ENCODE measurements at places on chromosomes 6 and 20. TPM values are rescaled to one million over a fixed set of nuclear protein-coding genes. Genes with fewer than 3 reads are reported as not detected.

SPATS1 gene
- not detected for total RNA-seq

GPANK1 gene
- total RNA-seq, result 12.0 TPM

DNA sequence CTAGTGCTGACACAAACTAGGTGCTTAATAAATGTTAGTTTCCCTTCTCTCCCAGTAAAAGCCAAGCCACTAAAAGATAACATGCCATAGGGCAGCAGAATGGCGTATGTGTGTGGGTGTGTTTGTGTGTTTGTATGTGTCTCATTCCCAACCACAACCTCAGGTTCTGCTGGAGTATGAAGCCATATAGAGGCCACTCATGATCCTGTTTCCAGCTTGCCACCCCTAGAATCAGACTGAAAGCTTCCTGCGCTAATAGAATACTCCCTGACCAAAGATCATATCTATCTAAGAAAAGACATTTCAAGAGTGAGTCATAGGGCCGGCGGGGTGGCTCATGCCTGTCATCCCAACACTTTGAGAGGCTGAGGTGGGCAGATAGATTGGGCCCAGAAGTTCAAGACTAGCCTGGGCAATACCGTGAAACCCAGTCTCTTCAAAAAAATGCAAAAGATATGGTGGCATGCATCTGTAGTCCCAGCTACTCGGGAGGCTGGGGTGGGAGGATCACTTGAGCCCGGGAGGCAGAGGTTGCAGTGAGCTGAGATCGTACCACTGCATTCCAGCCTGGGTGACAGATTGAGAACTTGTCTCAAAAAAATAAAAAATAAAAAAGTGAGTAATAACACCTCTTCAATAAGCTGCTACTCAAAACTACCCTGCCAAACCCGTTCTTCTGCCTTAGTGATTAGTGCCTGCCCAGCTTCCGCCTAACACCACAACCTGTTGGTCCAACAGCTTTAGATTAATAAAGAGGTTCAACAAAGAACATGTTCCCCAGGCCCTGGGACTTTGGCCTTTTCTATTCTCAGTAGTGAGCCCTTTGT lies 11.8 kb upstream of the SNRPC start:
- no peaks in the 10 kb centered on the region for H3K36me3 ChIP-seq
- no peak overlapping the region for H3K4me3 ChIP-seq
- no peaks in the 10 kb centered on the region for H3K27me3 ChIP-seq
- H3K27ac ChIP-seq, result no peak overlapping the region
- H3K4me1 ChIP-seq, result no peaks in the 10 kb centered on the region

DNA sequence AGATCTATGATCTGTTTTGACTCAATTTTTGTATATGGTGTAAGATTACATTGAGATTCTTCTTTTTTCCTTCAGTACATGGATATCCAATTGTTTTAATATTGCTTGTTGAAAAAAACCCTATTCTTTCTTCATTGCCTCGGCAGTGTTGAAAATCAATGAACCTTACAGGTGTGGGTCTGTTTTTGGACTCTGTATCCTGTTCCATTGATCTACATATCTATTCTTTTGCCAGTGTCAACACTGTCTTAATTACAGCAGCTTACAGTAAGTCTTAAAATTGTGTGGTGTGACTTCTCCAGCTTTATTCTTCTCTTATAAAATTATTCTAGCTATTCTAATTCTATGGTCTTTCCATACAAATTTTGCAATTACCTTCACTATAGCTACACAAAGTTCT lies 81.8 kb upstream of the KCNK16 start:
- no peak for DNase-seq
- H3K36me3 ChIP-seq, result no peaks in the 10 kb centered on the region
- no peak overlapping the region for H3K4me3 ChIP-seq
- H3K27me3 ChIP-seq, result no peaks in the 10 kb centered on the region

GRCh38 chr6:116018976-116019375 lies 41.7 kb downstream of the FRK start:
- H3K27ac ChIP-seq, result no peak overlapping the region
- no peak overlapping the region for H3K4me3 ChIP-seq
- peaks cover 5% of the 10 kb centered on the region for H3K27me3 ChIP-seq
- H3K4me1 ChIP-seq, result peaks cover 14% of the 10 kb centered on the region
- DNase-seq, result no peak

RSPO3 gene
- 0.21 TPM for total RNA-seq

DNA sequence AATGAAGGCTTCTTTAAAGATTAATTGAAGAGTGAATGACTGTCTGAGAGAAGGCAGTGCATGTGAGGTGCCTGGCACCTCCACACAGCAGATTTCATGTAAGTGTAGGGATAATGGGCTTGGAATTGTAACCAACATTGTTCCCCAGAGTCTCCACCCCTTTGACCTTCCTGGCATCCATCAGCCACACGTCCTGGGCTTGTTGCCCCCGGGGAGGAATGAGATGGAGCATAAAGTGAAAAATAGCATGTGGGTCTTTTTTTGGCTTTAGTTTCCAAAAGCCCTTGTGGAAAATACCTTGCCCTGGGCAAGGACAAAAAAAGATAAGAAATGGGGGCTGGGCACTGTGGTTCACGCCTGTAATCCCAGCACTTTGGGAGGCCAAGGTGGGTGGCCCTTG lies 242.2 kb upstream of the ECI2 start:
- no peak overlapping the region for H3K4me3 ChIP-seq
- H3K27ac ChIP-seq, result no peak overlapping the region
- peaks cover 1% of the 10 kb centered on the region for H3K36me3 ChIP-seq
- no peaks in the 10 kb centered on the region for H3K27me3 ChIP-seq

PPARD gene
- total RNA-seq, result 25.9 TPM

- H3K4me1 ChIP-seq, result no peaks in the 10 kb centered on the region
- no peak for DNase-seq
- H3K4me3 ChIP-seq, result no peak overlapping the region
Measured at GRCh38 chr6:167402195-167402686, 77.4 kb downstream of the TTLL2 start.

DNA sequence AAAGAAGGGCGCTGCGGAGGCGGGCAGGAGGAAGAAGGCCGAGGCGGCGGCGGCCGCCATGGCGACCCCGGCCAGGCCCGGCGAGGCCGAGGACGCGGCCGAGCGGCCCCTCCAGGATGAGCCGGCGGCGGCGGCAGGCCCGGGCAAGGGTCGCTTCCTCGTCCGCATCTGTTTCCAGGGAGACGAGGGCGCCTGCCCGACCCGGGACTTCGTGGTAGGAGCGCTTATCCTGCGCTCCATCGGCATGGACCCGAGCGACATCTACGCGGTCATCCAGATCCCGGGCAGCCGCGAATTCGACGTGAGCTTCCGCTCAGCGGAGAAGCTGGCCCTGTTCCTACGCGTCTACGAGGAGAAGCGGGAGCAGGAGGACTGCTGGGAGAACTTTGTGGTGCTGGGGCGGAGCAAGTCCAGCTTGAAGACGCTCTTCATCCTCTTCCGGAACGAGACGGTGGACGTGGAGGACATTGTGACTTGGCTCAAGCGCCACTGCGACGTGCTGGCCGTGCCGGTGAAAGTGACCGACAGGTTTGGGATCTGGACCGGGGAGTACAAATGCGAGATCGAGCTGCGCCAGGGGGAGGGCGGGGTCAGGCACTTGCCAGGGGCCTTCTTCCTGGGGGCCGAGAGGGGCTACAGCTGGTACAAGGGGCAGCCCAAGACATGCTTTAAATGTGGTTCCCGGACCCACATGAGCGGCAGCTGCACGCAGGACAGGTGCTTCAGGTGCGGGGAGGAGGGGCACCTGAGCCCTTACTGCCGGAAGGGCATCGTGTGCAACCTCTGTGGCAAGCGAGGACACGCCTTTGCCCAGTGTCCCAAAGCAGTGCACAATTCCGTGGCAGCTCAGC lies 780 bp downstream of the ZCCHC3 start:
- H3K27ac ChIP-seq, result peak overlapping the region; percentile 96
- DNase-seq, result no peak
- H3K27me3 ChIP-seq, result no peaks in the 10 kb centered on the region
- peaks cover 4% of the 10 kb centered on the region for H3K36me3 ChIP-seq
- H3K4me1 ChIP-seq, result peaks cover 48% of the 10 kb centered on the region
- peak overlapping the region; percentile 94 for H3K4me3 ChIP-seq

- H3K36me3 ChIP-seq, result no peaks in the 10 kb centered on the region
- no peak overlapping the region for H3K27ac ChIP-seq
- peaks cover 13% of the 10 kb centered on the region for H3K4me1 ChIP-seq
- no peak for DNase-seq
- H3K27me3 ChIP-seq, result peaks cover 5% of the 10 kb centered on the region
Measured at GRCh38 chr6:6918216-6918983, 189.4 kb upstream of the RREB1 start.

DNA sequence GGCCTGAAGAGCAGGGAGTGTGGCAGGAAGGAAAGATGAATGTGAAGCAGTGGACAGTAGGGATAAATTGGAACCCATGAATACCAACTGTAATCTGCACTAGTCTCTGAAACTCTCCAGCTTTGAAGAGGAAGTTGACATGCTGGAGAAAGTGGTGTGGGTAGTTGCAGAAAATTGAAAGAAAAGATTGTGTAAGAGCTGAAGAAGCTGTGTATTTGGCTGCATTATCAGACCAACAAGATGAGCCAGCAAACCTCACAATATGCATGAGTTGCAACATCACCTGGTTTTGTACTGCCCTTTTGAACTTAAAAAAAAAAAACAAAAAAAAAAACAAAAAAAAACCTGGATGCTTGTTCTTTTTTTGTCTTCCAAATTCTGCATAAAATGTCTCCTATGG lies 921.9 kb upstream of the EYS start:
- H3K27me3 ChIP-seq, result no peaks in the 10 kb centered on the region
- no peaks in the 10 kb centered on the region for H3K36me3 ChIP-seq
- no peak overlapping the region for H3K27ac ChIP-seq
- DNase-seq, result no peak
- H3K4me3 ChIP-seq, result no peak overlapping the region

DNA sequence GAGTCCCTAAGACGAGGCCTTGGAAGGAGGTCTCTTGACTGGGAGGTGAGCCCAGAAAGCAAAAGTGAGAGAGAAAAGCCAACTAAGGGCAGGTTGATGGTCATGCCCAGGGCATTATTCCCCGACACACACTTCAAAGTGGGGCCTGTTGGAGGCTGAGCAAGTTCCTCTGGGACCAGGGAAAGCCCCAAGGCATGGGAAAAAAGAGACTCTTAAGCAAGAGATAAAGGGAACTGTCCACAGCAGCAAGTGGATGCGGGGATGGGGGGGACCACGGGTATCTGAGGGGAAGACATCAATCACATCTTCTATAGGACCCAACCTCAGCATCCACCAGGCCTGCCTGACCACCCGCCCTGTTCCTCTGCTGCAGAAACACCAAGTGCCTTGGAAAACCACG lies 119.9 kb upstream of the MAFB start:
- no peaks in the 10 kb centered on the region for H3K4me1 ChIP-seq
- DNase-seq, result no peak
- H3K36me3 ChIP-seq, result no peaks in the 10 kb centered on the region

CTAGE9 gene
- not detected for total RNA-seq

- DNase-seq, result no peak
- no peak overlapping the region for H3K4me3 ChIP-seq
- H3K36me3 ChIP-seq, result no peaks in the 10 kb centered on the region
- H3K4me1 ChIP-seq, result peaks cover 8% of the 10 kb centered on the region
- no peaks in the 10 kb centered on the region for H3K27me3 ChIP-seq
Measured at GRCh38 chr6:95249175-95249574, 328.2 kb upstream of the MANEA start.

DNA sequence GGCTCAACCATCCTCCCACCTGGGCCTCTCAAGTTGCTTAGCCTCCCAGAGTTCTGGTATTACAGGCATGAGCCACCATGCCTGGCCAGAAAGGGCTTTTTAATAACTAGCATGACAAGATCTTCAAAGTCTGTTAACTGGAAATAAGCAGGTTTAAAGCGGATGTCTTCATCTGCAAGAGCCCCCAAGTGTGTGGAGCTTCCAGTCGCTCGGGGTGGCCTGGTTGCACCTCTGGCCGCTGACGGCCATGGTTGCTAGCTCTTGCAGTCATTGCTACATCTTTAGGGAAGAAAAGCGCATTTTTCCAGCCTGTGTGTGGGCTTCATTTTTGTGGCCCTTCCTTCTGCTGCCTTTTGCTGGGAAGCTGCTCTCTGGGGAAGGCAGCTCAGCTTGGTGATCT lies 7.8 kb downstream of the ARFGAP1 start:
- no peak for DNase-seq
- no peak overlapping the region for H3K4me3 ChIP-seq
- H3K27me3 ChIP-seq, result no peaks in the 10 kb centered on the region
- H3K36me3 ChIP-seq, result peaks cover 26% of the 10 kb centered on the region
- no peak overlapping the region for H3K27ac ChIP-seq
- H3K4me1 ChIP-seq, result peaks cover 2% of the 10 kb centered on the region

- no peak overlapping the region for H3K4me3 ChIP-seq
- H3K27me3 ChIP-seq, result no peaks in the 10 kb centered on the region
- H3K36me3 ChIP-seq, result peaks cover 21% of the 10 kb centered on the region
- DNase-seq, result no peak
- H3K27ac ChIP-seq, result no peak overlapping the region
- peaks cover 3% of the 10 kb centered on the region for H3K4me1 ChIP-seq
Measured at GRCh38 chr6:43207286-43207685, 22.0 kb downstream of the DNPH1 start.

GRCh38 chr6:132902901-132903300 lies 88.5 kb downstream of the RPS12 start:
- no peak overlapping the region for H3K27ac ChIP-seq
- no peak overlapping the region for H3K4me3 ChIP-seq
- no peak for DNase-seq
- H3K4me1 ChIP-seq, result peaks cover 8% of the 10 kb centered on the region
- H3K36me3 ChIP-seq, result no peaks in the 10 kb centered on the region
- no peaks in the 10 kb centered on the region for H3K27me3 ChIP-seq

CAPN11 gene
- total RNA-seq, result not detected

DNA sequence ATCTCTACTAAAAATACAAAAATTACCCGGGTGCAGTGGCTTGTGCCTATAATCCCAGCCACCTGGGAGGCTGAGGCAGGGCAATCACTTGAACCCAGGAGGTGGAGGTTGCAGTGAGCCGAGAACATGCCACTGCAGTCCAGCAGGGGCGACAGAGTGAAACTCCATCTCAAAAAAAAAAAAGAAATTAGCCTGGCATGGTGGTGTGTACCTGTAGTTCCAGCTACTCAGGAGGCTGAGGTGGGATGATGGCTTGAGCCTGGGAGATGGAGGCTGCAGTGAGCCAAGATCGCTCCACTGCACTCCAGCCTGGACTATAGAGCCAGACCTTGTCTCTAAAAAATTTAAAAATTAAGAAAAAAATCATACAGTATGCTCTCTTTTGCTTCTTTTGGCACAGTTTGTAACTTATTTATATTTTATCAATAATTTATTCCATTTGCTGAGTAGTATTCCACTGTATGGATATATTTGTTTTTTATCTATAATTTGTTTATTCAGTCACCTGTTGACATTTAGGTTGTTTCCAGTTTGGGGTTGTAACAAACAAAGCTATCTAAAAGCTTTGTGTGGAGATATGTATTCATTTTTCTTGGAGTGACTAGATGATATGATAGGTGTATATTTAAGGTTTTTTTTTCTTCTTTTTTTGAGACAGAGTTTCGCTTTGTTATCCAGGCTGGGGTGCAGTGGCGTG lies 8.0 kb upstream of the MYBL2 start:
- H3K27ac ChIP-seq, result no peak overlapping the region
- DNase-seq, result peak; percentile 21
- no peak overlapping the region for H3K4me3 ChIP-seq
- H3K36me3 ChIP-seq, result no peaks in the 10 kb centered on the region
- no peaks in the 10 kb centered on the region for H3K27me3 ChIP-seq

RAD21L1 gene
- total RNA-seq, result not detected

Measured in chondrocyte (in vitro differentiated cells).